ENCODE measurements at places on chromosomes 7 and 10.

DNA sequence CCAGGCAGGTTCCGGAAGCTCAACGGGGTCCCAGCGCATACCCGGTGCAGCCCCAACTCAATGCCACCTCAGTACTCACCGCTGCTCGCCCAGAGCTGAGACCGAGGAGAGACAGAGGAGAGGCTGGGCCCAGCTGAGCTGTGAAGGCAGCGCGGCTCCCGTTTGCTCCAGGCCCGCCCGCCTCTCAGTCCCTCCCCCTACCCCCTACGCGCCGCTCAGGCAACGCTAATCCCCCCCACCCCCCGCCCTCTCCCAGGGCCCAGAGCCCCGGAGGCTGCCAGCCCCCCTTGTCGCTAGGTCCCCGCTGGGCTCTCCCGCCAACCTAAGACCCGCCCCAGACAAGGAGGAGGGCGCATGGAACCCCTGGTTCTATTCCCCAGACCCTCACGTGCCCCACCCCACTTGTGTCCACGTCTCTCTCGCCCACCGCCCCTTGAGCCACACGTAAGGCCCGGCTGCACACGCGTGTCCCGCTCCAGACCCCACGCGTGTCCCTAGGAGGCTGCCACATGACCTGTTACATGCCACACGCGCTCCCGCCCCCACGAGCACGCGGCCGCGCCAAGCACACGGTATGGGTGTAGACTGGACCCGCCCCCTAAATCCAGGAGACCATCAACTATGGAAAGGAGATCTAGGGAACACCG lies at the start of gene PSD:
Gene PSD, minus strand, starts transcription at position 164 of the 647 bp plus-strand sequence. CDS start 1,747 bp downstream, outside the sequence.
- no peak for DNase-seq

DNA sequence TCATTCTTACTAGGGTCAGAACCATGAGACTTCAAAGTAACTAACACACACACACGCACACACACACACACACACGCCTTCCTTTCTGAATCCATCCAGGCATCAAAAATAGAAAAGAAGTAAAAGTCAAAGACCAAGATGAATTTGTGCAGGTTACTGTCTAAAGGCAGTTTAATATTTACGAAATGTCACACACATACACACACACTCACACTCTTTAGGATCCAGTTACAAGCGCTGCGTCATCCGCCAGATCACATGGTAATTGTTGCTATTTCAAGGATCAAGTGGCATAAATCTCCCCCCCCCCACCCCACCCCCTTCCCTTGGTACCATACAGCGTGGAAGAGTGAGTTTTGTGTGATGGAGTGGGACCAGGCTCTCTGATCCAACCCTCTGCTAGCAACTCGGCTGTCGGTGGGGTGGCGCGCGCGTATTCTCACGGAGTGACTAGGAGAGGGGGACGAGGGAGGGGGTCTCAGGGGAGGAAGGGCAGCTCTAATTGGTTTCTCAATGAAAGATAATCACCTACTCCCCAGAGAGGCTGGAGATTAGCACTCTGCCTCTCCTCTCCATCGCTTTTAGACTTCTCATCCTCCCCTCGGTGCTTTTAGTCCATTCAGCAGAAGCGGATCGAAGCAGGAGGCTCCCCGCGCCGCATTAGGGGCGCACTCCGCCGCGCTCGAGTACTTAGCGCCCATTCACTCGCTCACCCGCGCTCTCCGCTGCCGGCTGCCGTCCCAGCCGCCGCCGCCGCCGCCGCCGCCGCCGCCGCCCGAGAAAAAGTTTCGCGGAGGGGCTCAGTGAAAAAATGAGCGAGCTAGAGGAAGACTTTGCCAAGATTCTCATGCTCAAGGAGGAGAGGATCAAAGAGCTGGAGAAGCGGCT lies 83.5 kb upstream of the PRKG1 start:
- DNase-seq = no peak

- DNase-seq = no peak
Measured at GRCh38 chr10:132541129-132541528, 3.5 kb downstream of the INPP5A start.

DNA sequence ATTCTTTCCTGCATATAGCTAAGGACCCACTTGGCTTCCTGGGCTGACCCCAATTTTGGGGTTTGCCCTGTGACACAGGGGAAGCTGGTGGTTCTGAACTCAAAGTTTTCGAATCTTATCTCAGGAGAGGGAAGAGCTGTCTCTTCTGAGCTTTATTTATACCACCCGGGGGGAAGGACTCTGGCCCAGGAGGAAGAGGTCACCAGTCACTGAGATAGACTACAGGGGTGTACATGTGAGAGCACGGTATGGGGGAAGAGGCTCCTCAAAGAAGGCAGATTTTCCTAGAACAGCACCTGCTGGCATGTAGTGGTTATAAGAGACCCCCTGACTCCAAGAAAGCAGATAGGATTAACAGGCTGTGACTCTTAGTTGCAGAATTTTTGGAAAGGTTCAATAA lies 101.8 kb upstream of the ELMO1 start:
- no peak for DNase-seq

GRCh38 chr7:112721366-112721765 lies 68.8 kb downstream of the TMEM168 start:
- DNase-seq = no peak

- no peak for DNase-seq
Measured at GRCh38 chr10:132429281-132430230, 32.6 kb downstream of the PWWP2B start.

- no peak for DNase-seq
Measured at GRCh38 chr10:61939902-61940301, 38.4 kb downstream of the ARID5B start.

DNA sequence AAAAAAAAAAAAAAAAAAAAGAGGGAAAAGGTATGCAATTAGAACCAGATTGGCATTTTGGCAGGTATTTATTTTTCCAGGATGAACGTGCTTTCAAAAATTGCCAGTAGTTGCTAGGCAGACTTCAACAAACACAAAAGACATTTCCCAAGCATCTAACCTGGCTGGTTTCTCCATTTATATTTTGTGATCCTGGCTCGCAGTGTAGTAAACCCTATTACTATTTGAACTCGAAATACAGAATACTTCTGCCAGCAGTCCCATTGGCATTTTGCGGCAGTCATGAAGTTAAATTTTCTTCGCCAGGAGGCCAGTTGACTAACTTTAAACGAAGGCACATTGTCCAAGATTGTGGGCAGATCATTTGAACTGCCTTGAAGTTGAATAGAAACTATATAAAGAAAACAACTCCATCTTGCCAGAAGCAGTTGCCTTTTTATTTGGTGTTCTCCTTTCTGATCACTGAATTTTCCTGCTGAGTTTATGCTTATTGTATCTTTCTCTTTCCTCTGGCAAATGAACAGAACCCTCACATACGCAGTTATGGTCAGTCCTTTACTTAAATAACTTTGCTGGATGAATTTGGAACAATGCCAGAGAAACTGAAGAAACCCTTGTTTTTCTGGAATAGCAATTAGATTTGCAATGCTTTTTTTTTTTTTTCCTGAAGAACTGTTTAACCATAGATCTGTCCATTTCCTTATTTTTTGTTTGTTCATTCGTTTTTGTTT lies 132.9 kb downstream of the BICC1 start:
- DNase-seq = no peak

GRCh38 chr7:131103997-131104396 lies 223.7 kb upstream of the MKLN1 start:
- no peak for DNase-seq

- DNase-seq = no peak
Measured at GRCh38 chr7:155941688-155942087, 129.4 kb upstream of the SHH start.

DNA sequence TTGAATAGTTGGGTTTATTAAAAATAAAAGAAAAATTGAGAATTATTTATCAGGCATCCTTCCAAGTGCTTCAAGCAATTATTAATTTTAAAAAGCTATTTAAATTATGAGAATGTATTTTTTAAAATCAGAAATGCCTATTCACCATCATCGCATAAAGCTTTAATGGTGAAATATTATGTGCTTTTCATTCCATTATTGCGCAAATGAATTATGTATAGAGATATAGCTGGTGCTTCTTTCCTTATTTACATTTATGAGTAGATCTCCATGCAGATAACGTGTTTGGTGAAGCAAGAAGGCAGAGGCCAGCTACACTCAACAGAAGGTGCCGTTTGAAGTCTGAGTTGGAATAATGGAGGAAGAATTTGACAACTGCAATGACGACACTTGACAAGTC lies 549.1 kb upstream of the DPP6 start:
- no peak for DNase-seq

Data from Jurkat, Clone E6-1 (cell line).